ENCODE measurements at places on chromosomes 12 and 14.

GRCh38 chr14:67883717-67884116, 64.1 kb downstream of the RAD51B start:
- no peak for DNase-seq

DNA sequence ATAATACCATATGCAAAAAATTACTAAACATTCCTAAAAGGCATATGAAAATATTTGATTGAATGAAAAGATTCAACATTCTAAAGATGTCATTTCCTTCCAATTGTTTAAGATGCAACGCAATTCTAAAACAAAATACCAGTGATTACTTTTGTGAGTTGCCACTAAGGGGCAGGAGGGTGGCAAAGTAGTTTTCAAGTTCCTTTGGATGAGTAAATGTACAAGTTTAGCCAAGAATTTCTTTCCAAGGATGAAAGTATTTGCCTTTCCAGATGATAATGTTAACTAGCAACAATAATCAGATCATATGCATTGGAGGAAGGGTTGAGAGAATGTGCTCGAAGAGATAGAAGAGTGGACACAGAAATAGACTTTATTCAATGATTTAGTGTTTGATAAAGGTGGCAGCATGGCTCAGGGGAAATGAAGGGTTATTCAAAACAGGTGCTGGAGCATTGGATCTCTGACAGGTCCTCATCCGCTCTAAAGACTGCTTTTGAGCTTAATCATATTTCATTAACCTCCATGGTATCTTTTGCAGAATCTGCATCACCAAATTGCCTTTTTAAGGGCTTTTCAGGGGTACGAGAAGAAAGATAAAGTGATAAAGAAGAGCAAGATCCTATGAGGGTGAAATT, 678.5 kb upstream of the TBX3 start:
- no peak for DNase-seq

- no peak for DNase-seq
These were observed 76.0 kb downstream of the WDR20 start for GRCh38 chr14:102215576-102216250.

- no peak for DNase-seq
These were observed 8.3 kb upstream of the MTA1 start for GRCh38 chr14:105411017-105411941.

GRCh38 chr14:72688990-72689671, 204.8 kb downstream of the DPF3 start:
- no peak for DNase-seq

- no peak for DNase-seq
These were observed 5.5 kb downstream of the ZFP36L1 start for GRCh38 chr14:68787092-68787992.

GRCh38 chr14:76904100-76904739, 78.0 kb downstream of the LRRC74A start:
- DNase-seq = peak; percentile 82

- DNase-seq = no peak
These were observed 34.9 kb upstream of the AEBP2 start for GRCh38 chr12:19404242-19404880.

DNA sequence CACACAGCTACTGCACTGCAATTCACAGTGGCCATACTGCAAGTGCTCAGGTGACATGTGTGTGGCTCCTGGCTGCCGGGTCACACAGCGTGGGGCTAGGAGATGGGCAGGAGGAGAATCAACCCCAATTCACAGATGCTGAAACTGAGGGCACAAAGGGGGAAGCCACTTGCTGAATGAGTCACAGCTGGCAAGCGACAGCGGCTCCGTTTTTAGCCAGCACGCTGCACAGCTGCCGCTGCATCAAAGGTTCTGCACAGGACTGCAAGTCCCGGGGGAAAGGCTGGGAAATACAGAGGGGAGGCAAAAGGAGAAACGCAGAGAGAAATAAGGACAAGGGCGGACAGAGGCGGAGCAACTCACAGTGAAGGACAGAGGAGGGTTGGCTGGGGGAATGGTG, 57.9 kb downstream of the KDM2B start:
- no peak for DNase-seq

DNA sequence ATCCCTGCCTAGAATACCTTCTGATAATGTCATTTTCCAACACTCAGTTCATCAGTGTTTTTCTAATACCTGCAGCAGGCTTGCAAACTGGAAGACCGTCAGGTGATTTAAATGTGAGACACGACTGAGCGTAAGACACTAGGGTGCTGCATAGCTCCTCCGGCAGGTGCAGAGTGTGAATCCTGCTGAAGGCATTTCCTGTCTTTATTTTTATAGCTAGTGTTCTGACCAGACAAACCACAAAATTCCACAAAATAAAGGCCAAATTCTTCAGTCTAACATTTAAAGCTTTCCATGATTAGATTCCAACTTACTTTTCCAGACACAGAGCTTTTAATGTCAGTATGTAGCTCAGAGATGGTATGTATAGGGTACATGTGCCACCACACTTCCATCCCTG, 70.7 kb downstream of the BBS10 start:
- no peak for DNase-seq

DNA sequence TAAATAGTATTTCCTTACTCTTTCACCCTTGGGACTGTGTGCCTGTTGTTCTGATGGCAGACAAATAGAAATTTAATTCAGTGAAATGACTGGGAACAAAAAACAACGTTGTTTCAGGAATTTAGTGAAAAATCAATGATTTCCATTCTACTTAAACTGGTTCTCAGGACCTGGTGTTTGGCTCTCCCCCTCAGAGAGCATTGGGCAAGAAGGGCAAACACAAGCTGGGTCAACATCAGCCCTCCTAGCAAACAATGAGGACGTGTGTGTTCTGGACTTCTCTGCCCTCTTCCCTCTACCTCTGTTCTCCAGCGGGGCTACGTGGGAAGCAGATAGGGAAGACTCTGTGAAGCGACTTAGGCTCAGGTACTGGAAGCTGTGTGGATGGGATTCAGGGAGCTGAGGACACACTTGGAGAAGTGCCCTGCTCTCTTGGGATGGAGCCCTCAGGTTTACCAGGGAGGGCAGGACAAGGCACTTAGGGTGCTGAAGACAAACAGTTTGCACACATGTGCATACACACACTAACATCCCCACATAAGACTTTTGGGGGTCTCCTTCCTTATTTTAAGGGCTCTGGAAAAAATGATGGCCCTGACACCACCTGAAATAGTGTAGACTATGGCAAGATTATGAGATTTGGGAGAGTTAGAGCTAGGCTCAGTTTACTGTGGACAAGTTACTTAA, 7.6 kb upstream of the SERPINA1 start:
- no peak for DNase-seq

DNA sequence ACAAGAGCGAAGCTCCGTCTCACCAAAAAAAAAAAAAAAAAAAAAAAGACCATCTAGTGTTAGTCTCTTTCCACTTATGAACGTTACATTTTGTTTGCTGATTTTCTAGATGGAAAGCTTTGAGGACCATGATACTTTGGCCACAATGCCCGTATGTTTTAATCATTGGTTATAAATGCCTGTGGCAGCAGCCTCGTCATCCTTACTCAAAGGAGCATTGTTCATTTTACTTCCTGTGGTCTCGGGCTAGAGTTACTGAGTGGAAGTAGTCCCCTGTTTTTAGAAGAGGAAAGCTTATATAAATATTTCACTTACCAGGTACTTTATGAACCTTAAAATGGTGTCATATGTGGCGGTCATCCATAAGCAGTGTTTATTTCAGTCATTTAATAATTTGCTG, 359.9 kb downstream of the AEBP2 start:
- DNase-seq = no peak

DNA sequence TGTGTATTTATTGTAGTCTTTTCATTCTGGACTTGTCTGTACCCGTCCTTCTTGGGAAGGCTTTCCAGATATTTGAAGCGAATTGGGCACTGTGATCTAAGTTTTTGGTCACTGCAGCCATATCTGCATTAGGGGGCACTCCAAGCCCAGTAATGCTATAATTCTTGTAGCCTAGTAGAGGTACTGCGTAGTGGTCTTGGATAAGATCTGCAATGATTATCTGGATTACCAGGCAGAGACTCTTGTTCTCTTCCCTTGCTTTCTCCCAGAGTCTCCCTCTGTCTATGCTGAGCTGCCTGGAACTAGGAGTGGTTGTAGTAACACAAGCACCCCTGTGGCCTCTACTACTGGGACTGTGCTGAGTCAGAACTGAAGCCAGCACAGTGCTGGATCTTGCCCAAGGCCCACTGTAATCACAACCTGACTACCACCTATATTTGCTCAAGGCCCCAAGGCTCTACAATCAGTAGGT, 30.0 kb downstream of the SLC38A2 start:
- DNase-seq = no peak

GRCh38 chr12:27951898-27952297, 20.6 kb downstream of the PTHLH start:
- DNase-seq = no peak

DNA sequence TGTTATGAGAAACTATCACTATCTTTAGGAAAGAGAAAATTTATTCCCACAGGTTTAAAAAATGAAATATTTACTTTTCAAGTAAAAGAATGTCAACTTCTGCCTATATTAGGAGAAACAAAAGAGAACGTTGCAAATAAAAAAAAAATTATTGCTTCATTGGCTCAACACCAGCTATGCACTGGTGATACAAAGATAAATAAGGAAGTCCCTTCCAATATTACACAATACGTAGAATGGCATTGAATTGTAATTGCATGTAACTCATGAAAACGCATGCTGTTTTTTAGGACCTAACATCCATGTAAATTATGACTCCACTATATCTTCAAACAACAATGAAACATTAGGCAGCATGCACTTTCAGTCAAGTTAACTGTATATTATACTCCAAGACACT, 56.4 kb upstream of the RERGL start:
- DNase-seq = no peak

GRCh38 chr12:43337571-43338444, 214.2 kb downstream of the ADAMTS20 start:
- DNase-seq = no peak

GRCh38 chr14:75717729-75718128, 56.7 kb downstream of the TTLL5 start:
- no peak for DNase-seq

DNA sequence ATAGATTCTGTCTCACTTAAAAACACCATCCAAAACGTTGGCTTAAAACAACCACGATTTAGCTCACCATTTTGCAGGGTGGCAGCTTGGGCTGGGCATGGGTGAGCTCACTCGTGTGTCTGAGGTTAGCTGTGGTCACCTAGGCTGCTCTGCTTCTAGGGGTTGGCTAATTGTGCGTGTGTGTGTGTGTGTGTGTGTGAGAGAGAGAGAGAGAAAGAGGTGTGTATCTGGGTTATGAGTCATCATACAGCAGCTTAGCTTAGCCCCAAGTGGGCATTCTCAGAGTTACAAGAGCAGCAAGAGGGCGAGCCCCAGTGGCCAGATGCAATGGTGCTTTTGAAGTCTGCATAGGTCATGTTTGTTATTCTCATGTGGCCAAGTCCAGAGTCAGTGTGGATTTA, 6.0 kb downstream of the FBXW8 start:
- DNase-seq = no peak

- DNase-seq = no peak
These were observed 8.9 kb upstream of the RPLP0 start for GRCh38 chr12:120209851-120210250.

DNA sequence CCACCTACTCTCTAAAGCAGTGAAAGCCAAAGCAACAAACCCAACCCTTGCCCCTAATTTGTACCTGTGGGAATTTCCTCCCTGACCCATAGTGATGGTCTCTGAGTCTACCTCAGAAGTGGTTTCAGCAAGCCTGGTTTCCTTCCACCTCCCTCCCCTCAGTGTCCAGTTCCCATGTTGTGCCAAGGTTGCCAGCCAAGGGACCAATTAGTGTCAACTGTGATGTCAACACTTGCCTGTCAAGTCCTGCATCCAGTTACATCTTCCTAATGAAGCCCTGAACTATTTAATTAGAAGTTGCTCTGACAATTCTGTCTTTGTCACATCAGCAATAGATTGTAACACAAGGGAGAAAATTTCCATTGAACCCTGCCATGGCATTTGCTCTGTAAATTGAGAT, 194.4 kb upstream of the CCDC196 start:
- no peak for DNase-seq

DNA sequence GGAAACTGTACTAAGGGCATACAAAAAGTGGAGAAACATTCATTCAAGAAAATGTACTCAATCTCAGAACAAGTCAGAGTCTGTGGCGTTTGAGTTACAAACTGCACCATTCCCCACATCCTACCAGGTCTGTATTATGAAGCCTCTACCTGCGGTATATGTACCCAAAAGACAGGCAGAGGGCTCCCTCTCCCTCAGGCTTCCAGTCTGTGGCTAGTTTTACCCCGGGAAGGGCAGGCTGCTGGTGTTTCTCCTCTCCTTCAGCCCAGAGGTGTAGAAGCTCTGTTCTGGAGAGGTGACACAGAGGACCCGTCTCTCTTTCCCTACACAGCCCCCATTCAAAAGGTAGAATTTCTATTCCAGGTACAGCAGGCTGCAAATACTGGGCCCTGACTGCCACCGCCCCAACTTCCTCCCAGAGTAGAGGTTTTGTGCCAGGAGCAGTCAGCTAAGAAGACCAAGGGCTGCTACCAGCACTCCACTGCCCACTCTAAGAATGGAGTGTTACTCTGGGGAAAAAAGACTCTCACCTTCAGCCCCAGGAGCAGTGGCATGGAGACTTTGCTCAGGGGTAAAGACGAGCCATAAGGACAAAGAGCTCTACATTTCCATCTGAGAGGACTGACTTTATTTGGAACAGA, 39.4 kb downstream of the PARP11 start:
- no peak for DNase-seq

DNA sequence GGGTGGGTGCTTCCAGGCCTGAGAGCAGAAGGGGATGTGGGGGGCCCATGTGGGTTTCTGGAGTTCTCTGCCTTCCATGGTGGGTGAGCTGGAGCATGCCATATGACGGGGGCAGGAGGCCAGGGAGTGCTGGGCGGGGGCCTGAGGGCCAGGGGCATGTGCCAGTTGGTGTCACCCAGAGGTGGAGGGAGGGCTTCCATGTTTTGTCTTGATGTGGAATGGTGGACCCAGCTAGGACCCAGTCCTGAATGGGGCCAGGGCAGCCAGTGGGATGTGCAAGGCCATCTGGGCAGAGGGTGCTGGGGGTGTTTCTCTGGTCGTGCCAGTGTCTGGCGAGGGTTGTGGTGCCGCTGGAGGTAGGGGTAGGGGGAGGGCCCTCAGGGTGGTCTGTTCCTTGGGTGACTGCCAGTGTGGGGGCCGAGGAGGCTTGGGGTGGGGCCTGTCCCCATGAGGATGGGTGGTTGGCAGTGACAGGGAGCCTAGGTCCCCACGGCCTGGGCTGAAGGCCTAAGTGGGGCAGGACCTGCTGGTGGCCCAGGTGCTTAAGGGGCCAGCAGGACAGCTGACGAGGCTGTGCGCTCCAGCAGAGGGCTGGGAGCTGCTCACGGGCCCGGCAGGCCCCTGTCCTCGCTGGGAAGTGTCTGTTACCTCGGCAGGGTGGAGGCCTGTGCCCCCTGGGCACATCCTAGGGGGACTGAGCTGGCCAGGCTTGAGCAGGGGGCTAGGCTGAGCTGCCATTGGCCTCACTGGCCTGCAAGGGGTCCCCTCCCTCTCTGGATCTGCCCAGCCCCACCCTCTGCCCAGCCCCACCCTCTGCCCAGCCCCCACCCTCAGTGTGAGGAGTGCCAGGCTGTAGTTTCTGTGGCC, 26.8 kb downstream of the CEP170B start:
- DNase-seq = no peak
